ENCODE measurements at places on chromosomes 3 and 15.

- DNase-seq = no peak
Observed at GRCh38 chr3:71031914-71032521, 551.5 kb downstream of the FOXP1 start.

- DNase-seq = no peak
Observed at GRCh38 chr3:128316481-128316891, 150.2 kb downstream of the DNAJB8 start.

DNA sequence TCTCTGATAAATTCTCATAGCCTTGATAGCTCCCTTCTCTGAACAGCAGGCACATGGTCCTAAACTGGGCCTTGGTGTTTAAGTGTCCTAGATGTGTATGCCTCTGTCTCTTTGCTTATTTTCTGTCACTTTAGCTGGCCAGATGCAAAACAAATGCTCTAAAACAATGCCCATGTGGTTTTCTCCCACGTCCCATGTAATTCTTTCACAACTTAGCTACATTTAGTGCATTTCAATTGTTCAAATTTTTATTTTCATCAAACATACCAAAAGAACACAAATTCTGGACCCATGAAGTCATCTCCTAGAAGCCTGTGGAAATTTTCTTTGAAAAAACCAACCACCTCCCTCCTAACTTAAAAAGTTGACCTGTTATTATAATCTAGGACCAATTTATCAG lies 491.3 kb upstream of the AGTR1 start:
- no peak for DNase-seq

GRCh38 chr3:14933820-14934425 lies 13.5 kb upstream of the NR2C2 start:
- DNase-seq = no peak

- DNase-seq = no peak
Observed at GRCh38 chr3:45075821-45076625, 49.9 kb downstream of the CLEC3B start.

GRCh38 chr15:83178869-83179325 lies 28.7 kb downstream of the HDGFL3 start:
- no peak for DNase-seq

DNA sequence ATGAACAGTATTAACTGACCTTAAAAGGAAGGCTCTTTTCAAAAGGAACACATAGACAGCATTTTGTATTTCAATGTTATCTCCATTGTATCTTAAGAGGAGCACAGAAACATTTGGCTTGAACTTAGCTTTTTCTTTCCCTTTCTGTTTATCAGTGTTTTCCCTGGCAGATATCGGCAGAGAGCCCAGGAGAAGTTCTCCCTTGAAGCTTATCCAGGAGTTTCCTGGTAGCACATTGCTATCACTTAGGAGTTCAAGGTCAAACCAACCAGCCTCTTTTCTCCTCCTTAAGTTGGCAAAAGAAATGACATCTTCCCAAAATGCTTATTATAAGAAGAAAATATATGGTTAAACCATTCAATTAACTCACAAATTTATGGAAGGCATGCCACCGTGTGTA lies 344.6 kb upstream of the UBE2E2 start:
- no peak for DNase-seq

DNA sequence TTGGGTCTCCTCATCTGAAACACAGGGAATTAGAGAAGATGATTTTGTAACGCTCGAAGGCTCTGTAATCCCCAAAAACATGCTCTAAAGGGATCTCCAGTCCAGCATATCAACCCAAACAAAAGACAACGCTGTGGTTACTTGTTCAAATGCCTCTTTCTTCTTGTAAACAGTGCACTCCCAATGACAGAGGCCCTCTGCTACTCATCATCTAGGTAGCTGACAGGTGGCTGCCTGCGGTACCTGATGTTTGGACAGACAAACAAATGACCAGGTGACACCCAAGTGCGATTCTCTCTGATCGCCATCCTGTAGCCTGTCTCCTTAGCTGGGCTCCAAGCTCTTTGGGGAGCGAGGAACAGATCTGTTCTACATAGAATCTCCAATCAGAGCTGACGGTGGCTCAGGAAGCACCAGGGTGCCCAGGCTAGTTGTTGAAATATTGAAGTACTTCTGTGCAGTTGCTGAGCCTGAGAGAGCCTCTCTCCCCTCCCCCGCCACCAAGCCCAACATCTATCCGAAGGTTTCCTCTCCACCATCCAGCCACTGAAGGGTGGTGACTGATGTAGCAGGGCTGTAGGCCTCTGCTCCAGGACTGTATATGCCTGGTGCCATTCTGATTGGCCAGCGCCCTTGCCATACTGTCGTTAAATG lies 238.7 kb downstream of the XXYLT1 start:
- no peak for DNase-seq

DNA sequence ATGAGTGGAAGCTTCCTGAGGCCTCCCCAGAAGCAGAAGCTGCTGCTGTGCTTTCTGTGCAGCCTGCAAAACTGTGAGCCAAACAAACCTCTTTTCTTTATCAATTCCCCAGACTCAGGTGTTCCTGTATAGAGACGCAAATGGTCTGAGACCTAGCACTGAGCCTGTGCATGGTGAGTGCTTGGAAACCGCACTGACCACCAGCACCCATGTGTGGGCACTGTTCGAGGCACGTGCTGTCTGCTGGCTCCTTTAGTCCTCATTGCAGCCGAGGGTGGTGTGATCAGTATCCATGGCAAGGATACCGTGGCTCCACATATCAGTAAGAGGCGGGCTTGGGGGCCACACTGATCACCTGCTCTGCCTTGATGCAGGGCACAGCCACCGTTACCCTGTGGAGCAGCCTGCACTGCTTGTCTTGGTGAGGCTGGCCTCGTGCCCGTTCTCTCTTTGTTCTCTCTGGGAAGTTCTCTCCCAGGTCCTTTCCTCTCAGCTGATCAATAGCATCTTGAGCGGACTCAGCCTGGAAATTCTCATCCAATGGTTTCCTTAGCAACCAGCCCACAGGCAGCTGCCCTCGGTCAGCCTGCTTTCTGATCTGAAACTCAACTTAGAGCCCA lies 101.0 kb downstream of the PLXNA1 start:
- DNase-seq = no peak
